ENCODE measurements at places on chromosomes 4 and X.

DNA sequence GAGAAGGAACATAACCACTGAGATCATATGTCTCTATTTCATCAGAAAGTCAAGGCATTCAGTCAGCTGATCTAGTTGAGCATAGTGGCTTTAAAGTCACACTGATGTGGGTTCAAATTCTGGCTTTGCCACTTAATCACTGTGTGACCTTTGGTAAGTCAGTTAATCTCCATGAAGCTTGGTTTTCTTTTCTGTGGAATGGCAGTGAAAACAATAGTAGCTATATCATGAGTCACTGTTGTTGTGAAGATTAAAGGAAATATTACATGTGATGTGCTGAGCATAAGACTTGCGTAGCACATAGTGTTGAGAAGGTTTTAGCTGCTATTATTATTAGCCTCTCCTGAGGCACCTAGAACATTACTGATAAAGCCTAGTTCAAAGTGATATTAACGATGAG, 242.2 kb downstream of the FMR1NB start:
- no peak for DNase-seq

GRCh38 chrX:146456058-146456457, 353.5 kb upstream of the CXorf51B start:
- no peak for DNase-seq

DNA sequence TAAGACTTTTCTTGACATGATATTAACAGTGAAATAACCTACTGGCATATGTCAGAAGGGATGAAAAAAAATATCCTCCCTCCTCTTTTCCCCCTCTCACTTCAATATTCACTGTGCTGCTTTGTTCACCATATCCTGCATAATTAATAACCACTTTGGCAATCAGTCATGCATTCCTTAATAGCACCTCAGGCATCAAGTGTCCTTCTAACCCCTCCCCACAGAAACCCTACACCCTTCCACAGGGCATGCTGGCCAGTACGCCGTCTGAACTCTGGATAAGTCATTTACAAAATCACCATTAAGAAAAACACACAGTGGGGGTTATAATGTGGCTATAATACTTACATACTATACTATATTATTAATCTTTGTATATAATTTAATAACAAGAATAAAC, 165.9 kb downstream of the PDGFC start:
- DNase-seq: no peak

DNA sequence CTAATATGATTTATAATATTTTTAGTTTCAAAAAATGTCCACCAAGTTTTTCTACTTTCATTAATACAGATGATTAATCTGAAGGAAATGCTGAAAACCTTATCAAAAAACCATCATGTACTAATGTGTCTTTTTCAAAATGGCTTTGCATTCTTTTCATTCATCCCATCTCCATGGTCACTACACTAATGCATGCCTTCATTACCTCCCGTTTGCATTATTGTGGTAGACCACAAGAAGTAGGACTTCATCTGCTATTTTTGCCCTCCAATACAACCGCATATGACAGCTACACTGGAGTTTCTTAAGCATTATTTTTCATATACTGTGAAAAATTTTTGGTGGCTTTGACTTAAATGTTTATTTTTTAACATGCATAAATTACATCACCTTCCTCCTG, 37.9 kb upstream of the FSTL5 start:
- no peak for DNase-seq
